ENCODE measurements at places on chromosomes 13 and 19.

DNA sequence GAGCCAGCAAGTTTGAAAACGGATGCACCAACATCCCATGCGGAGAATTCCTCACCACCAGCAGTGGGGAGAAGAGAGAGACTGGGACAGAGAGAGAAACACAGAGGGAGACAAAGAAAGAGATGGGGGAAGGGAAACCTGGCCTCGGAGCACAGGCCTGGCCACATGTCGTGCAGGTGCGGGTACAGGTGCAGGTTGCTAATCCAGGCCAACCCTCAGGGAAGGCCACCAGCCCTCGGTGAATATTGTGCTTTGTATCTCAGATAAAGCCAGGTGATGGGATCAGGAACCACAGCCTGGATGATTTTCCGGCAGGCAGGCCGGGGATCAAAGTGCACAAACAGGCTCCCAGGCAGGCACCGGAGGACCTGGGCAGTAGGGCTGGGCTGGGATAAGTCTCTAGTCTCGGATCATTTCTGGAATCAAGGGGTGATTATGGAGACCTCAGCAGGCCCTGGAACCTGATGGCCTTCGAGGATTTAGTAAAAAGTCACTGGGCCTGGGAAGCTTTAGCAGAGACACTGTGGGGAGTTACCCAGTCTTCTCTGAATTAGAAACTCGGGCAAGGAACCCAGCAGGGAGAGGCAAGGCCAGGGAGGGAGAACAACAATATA is 3.7 kb downstream of the GAS6 start:
- DNase-seq: peak; percentile 3

- no peak for DNase-seq
Measured at GRCh38 chr13:44004878-44005277, 125.2 kb downstream of the LACC1 start.

- no peak for DNase-seq
Measured at GRCh38 chr19:11460207-11460606, 20.6 kb downstream of the ELAVL3 start.

DNA sequence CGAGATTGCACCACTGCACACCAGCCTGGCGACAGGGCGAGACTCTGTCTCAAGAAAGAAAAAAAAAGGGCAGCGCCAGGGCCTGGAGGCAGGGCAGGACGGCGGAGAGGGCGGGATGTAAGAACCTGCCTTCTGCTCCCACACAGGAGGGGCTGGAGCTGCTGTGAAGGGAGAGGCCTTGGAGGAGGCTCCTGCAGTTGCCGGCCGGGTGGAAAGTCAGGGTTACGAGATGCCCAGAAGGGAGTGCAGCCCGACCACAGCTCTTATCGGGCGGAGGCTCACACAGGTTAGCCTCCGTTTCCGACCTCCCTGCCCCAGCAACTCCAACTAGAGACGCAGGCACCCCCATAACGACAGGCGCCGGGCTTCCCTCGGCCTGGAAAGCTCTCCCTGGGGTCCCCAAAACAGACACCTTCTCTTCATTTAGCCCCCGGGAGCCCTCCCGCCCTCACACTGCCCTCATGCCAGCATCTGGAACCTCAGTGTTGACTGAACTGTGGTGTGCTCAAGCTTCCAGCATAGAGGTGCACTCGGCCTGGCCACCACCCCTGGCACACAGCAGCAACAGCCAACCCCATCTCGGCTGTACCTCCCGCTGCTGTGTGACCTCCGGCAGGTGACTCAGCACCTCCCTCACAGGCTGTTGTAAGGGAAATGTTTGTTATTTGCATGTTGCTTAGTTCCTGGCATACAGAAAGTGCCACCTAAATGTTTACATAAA is 1.4 kb downstream of the PLPP2 start:
- DNase-seq: no peak

DNA sequence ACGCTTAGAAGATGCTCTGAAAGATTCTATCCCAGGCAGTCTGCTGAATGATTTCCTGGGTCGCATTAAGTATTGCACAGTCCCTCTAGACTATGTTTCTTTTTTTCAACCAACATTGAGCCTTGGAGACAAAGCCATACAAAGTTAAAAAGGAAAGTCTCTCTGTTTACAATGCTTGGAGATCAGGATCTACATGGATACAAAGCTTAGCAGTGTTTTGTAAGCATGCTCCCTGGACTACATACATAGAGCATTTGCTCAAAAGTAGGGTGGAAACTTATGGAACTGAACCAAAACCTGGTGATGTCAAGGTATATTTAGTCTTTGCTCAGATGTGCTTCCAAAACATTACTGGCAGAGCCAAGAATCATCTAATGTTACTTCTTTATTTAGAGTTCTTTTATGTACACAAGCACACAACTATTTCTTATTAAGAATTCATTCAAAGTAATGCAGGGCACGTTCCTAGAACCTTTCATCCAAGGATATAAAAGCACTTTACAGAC is 241.2 kb downstream of the ABCC4 start:
- no peak for DNase-seq

DNA sequence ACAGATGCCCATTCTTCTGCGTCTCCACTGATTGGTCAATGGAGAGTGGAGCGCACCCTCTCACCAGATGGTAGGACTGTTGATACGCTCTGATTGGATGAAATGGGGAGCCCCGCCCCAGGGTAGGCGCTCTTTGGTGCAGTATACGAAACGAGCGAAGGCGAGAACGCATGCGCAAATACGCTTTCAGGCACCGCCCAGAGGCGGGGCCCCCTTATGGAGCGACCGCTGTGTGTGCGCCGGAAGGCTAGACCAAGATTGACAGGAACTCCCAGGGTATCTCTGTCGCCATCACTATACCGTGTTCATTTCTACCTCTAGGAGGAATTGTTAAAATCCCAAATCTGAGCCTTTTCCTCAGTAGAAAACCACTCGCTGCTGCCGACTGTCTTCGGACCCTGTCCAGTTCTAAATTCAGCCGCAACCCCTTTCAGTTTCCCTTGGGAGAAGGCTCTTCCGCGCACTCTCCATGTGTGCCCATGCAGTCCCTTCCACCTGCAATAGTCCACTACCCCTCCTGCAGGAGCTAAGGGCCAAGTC is 720 bp upstream of the HNRNPL start:
- peak; percentile 97 for DNase-seq

DNA sequence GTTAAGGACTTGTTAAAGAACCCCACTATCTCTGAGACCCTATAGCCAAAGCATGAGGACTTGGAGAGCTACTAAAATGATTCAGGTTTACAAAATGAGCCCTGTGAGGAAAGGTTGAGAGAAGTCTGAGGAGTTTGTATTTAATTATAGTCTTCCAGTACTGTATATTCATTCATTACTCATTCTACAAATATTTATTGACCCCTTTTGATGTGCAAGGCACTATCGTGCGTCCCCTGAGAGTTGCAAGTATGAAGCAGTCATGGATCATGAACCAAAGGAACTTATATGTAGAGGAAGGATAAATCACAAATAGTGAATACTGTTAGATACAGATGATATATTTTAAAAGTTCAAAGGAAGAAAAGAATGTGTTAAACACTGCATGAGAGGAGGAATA is 84.4 kb downstream of the DNAJC15 start:
- no peak for DNase-seq

- no peak for DNase-seq
Measured at GRCh38 chr13:102517959-102518358, 78.8 kb upstream of the TPP2 start.

- no peak for DNase-seq
Measured at GRCh38 chr19:15169541-15170285, 31.1 kb downstream of the NOTCH3 start.

DNA sequence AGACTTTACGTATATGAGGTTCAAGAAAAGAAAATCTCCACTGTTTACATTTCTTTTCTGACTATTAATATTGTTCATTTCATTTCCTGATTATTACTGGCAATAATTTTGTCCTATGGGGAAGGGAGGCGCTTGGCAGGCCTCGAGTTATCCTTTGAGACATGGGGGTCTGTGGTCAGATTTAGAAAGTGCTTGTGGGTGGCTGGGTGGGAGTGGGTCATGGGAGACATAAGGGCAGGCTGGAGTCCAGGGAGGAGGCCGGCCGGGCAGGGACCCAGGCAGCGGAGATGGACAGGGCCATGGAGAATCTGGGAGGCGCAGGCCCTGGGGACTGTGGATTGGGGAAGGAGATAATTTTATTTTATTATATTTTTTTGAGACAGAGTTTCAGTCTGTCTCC is 40.1 kb downstream of the LTBP4 start:
- DNase-seq: no peak

GRCh38 chr19:47102346-47103060 is 11.1 kb downstream of the ZC3H4 start:
- DNase-seq: no peak

DNA sequence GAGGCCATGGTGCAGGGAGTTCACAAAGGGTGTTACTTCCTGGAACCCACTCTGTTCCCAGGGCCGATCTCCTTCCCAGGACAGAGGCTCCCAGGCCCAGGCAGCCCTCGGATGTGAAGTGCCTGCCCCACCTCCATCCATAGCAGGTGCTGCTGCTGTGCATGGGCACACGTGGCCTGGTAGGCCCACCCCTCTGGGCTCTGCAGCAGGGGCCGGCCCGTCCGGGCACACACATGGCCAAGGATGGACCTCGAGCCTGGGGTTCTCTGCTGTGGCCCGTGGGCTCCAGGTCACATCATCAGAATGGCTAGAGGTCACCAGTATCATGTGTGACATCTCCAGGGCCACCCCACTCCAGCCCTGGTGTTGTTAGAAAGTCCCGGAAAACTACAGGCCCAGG is 71.8 kb downstream of the GADD45B start:
- DNase-seq: no peak

- no peak for DNase-seq
Measured at GRCh38 chr19:6233056-6233826, 46.5 kb downstream of the MLLT1 start.

- DNase-seq: no peak
Measured at GRCh38 chr19:35228177-35228930, at the start of gene FAM187B. Gene FAM187B (minus strand): TSS chr19:35228739. CDS start chr19:35228680, 59 bp downstream.
